H9 (cell line): ENCODE measurements at places on chromosomes 16 and 17.

DNA sequence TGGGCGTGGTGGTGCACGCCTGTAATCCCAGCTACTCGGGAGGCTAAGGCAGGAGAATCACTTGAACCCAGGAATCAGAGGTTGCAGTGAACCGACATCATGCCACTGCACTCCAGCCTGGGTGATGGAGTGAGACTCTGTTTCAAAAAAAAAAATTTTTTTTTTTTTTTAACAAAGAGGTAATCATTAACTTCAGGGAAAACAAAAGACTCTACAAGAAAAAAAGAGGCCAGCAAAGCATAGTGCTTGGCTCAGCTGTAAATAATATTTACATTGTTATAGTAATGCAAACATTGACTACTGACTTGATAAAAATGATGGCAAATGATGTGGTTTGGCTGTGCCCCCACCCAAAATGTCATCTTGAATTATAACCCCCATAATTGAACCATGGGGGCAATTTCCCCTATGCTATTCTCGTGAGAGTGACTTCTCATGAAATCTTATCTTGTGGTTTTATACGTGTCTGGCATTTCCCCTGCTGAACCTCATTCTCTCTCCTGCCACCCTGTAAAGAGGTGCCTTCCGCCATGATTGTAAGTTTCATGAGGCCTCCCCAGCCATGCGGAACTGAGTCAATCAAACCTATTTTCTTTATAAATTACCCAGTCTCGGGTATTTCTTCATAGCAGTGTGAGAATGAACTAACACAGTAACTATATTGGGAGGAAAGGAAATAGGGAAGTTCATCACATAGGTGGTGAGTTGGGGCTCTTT is 12.7 kb upstream of the SSTR2 start:
- no peak overlapping the region for H3K27ac ChIP-seq
- H3K36me3 ChIP-seq = no peaks in the 10 kb centered on the region
- H3K27me3 ChIP-seq = no peaks in the 10 kb centered on the region
- H3K4me3 ChIP-seq = no peak overlapping the region
- no peak for DNase-seq

GRCh38 chr16:88914750-88915368 is 48.4 kb upstream of the PABPN1L start:
- no peak overlapping the region for H3K27ac ChIP-seq
- H3K36me3 ChIP-seq = no peaks in the 10 kb centered on the region
- no peaks in the 10 kb centered on the region for H3K27me3 ChIP-seq
- H3K4me3 ChIP-seq = no peak overlapping the region
- no peak for DNase-seq

DNA sequence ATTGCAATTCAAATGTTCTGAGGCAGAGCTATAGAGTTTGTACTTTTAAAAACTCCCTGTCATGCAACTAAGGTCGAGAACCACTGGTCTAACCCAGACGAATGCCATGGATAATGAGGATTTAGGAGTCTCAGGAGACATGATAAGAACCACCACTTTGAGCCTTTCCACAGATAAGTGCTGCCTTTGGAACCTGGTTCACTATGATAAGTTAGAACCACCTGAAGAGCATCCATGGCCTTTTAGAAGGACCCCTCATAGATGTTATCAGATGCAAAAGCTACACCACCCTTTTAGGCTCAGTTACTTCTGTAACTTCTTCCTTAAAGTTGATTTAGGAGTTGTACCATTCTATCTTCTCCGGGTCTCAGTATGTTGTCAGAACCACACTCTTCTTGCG is 350.6 kb upstream of the CCL2 start:
- no peak overlapping the region for H3K27ac ChIP-seq
- DNase-seq = no peak
- no peaks in the 10 kb centered on the region for H3K27me3 ChIP-seq

GRCh38 chr16:70703041-70703834 is 17.4 kb upstream of the MTSS2 start:
- no peaks in the 10 kb centered on the region for H3K27me3 ChIP-seq
- no peak overlapping the region for H3K4me3 ChIP-seq
- H3K4me1 ChIP-seq = peaks cover 2% of the 10 kb centered on the region; the same call in 1 of the 2 replicates
- no peak overlapping the region for H3K27ac ChIP-seq
- H3K36me3 ChIP-seq = peaks cover 4% of the 10 kb centered on the region; the same call in 1 of the 2 replicates

DNA sequence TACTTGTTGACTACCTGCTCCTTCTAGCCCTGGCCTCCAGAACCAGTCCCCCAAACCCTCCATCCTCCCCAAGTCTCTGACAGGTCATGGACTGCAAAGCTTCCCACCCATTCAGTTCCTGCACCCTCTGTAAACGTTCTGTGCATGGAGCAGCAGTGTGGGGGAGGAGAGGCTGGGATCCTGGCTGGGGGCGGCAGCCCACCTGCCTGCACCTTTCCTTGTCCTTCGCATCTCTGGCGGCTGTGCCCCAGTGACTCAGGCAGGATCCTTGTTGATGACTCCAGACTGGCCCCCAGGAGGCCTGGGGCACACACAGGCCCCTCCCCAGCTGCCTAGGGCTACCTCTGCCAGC is 1.6 kb upstream of the PKMYT1 start:
- no peaks in the 10 kb centered on the region for H3K27me3 ChIP-seq
- H3K4me1 ChIP-seq = no peaks in the 10 kb centered on the region
- H3K36me3 ChIP-seq = peaks cover 16% of the 10 kb centered on the region
- DNase-seq = no peak

- no peaks in the 10 kb centered on the region; the same call in 1 of the 2 replicates for H3K27me3 ChIP-seq
- no peaks in the 10 kb centered on the region for H3K4me1 ChIP-seq
- H3K4me3 ChIP-seq = no peak overlapping the region
- DNase-seq = no peak
- H3K36me3 ChIP-seq = peaks cover 64% of the 10 kb centered on the region
These were observed 24.4 kb downstream of the PRMT7 start for GRCh38 chr16:68335175-68335574.

DNA sequence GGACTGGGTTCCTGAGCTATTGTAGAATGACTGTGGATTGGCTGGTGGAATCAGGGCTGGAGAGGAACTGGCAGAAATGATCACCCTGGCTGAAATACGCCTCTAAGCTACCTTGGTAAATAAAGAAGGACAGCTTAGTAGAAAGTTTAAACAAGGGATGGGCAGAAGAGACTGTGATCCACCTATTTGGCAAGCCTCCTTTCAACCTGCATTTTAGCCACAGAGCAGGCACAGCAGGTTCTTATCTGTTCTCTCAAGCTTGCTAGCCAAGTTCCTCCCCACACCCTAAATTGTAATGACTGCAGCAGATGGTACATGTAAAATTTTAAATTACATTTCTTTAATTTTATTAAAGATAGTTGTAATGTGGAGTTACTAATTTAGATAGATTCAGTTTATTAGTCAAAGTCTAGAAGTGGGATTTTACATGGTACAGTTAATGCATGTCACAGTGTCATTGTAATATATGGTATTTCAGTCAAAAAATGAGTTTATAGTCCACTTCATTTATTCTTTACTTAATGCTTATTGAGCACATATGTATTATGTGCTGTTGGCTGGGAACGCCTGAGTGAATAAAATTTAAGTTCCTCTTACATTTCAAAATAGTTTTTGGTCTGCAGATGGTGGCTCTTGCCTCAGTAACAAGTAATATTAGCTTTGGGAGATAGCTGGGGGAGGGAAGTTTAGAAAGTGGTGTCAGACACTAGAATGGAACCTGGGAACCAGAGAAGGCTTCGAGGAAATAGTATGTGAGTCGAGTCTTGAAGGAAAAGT is 11.2 kb downstream of the EPN2 start:
- no peak overlapping the region for H3K4me3 ChIP-seq
- no peak for DNase-seq
- H3K27me3 ChIP-seq = no peaks in the 10 kb centered on the region
- peaks cover 8% of the 10 kb centered on the region for H3K36me3 ChIP-seq

DNA sequence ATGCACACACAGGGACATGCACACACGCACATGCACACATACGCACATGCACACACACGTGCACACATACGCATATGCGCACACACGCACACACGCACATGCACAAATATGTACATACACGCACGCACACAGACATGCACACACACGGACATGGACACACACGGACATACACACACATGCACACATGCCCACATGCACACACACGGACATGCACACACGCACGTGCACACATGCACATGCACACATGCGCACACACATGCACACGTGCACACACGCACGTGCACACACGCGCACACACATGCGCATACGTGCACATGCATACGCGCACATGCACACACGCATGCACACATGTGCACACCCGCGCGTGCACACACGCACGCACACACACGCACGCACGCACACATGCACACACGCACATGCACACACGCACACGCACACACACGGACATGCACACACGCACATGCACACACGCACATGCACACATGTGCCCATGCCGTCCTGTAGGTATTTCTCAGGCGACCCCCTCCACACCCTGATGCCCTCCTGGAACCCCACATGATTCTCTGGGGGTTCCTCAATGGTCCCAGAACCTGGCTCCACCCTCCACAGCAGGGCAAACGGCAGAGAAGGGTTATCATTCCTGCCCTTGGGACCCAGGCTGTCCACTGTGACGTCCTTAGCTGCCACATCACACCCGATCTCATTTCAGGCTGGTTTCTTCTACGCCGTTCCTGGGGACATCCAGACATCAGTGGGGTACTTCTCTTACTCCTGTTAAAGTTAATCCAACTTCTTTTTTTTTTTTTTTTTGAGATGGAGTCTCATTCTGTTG is 9.6 kb upstream of the RBFOX3 start:
- DNase-seq = peak; percentile 27
- 0 out of 2 replicates have a peak, but pooled peaks cover 3% of the 10 kb centered on the region for H3K36me3 ChIP-seq
- no peaks in the 10 kb centered on the region; the same call in 1 of the 2 replicates for H3K4me1 ChIP-seq
- H3K27me3 ChIP-seq = no peaks in the 10 kb centered on the region
- H3K27ac ChIP-seq = no peak overlapping the region

- peaks cover 8% of the 10 kb centered on the region; the same call in 1 of the 2 replicates for H3K4me1 ChIP-seq
- H3K4me3 ChIP-seq = no peak overlapping the region
- no peaks in the 10 kb centered on the region for H3K27me3 ChIP-seq
- H3K36me3 ChIP-seq = no peaks in the 10 kb centered on the region; the same call in 2 of the 3 replicates
- H3K27ac ChIP-seq = no peak overlapping the region
These were observed 28.0 kb upstream of the B4GALNT2 start for GRCh38 chr17:49104511-49105074.

DNA sequence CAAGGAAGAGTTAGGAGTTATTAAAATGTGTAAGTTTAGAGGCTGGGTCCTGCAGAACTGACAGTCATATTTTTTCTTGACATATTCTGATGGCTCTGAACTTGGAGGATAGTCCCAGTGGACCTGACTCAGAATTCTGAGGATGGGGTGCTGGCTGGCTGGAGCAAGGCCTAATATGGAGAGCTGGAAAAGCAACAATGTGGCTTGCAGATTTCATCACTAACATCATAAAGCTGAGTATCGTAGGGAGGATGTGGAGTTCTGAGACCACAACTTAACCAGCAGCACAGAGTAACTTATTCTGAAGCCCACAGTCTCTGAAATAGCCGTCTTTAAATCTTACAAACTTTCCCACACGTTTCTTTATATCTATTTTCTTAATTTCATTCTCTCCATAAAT is 2.3 kb downstream of the KRTAP1-5 start:
- DNase-seq = no peak
- H3K27ac ChIP-seq = no peak overlapping the region
- no peaks in the 10 kb centered on the region for H3K4me1 ChIP-seq
- no peaks in the 10 kb centered on the region for H3K36me3 ChIP-seq
- no peak overlapping the region for H3K4me3 ChIP-seq

- peak; percentile 74 for DNase-seq
- H3K4me3 ChIP-seq = peak overlapping the region; percentile 33; the same call in 1 of the 3 replicates
- no peaks in the 10 kb centered on the region; the same call in 1 of the 2 replicates for H3K4me1 ChIP-seq
- no peak overlapping the region for H3K27ac ChIP-seq
These were observed 379.8 kb downstream of the UTP18 start for GRCh38 chr17:51640108-51640622.
